Bronchus fibroblast of lung (primary cell): ENCODE measurements at places on chromosomes 7 and 10. TPM values are rescaled to one million over a fixed set of nuclear protein-coding genes. Genes with fewer than 3 reads are reported as not detected.

The SYT15B gene
- total RNA-seq: under 0.01 and 0.17 TPM in 2 replicates

The GTF2IRD1 gene
- 16.6 and 19.0 TPM in 2 replicates for total RNA-seq

The ALOX5 gene
- not detected in 2 replicates for total RNA-seq

The STEAP4 gene
- under 0.01 and 0.17 TPM in 2 replicates for total RNA-seq

The OGDH gene
- total RNA-seq: 99.9 and 105 TPM in 2 replicates

The AMPH gene
- 1.9 and 2.9 TPM in 2 replicates for total RNA-seq

The STEAP1B gene
- total RNA-seq: 23.0 and 24.7 TPM in 2 replicates

The OR9A2 gene
- not detected in 2 replicates for total RNA-seq

The C10orf143 gene
- 1.0 and 1.7 TPM in 2 replicates for total RNA-seq

The GHRHR gene
- total RNA-seq: not detected in 2 replicates

The FAM25C gene
- total RNA-seq: not detected in 2 replicates

The VENTX gene
- not detected in 2 replicates for total RNA-seq

The C1GALT1 gene
- total RNA-seq: 26.3 and 28.7 TPM in 2 replicates

The EXOC4 gene
- 29.6 TPM in 2 replicates for total RNA-seq

The SLC13A1 gene
- total RNA-seq: not detected in 2 replicates

The TAS2R5 gene
- total RNA-seq: not detected in 2 replicates

The MRLN gene
- not detected in 2 replicates for total RNA-seq

The ADCY1 gene
- total RNA-seq: 0.15 and 0.17 TPM in 2 replicates

The ZNF248 gene
- total RNA-seq: 2.7 and 3.0 TPM in 2 replicates

The RPEL1 gene
- under 0.01 TPM in 1 of 2 replicates, not detected in the other for total RNA-seq

The LRRC61 gene
- total RNA-seq: 6.7 and 6.8 TPM in 2 replicates

The CRYGN gene
- not detected in 2 replicates for total RNA-seq

The AKR1C8 gene
- total RNA-seq: not detected in 2 replicates

The NPC1L1 gene
- total RNA-seq: not detected in 2 replicates

The KEL gene
- total RNA-seq: under 0.01 TPM in 1 of 2 replicates, not detected in the other

The COL13A1 gene
- total RNA-seq: 17.4 and 24.4 TPM in 2 replicates

The FAM237B gene
- not detected in 2 replicates for total RNA-seq

The OR2A42 gene
- not detected in 2 replicates for total RNA-seq

The OR2A7 gene
- 0.15 and 0.84 TPM in 2 replicates for total RNA-seq

The MSS51 gene
- 0.15 and 0.50 TPM in 2 replicates for total RNA-seq

The HEPACAM2 gene
- not detected in 2 replicates for total RNA-seq

The ZNF735 gene
- not detected in 2 replicates for total RNA-seq

The SFXN3 gene
- total RNA-seq: 31.1 and 38.2 TPM in 2 replicates

The HTRA1 gene
- 57.0 and 62.6 TPM in 2 replicates for total RNA-seq

The TMEM229A gene
- total RNA-seq: under 0.01 TPM in 1 of 2 replicates, not detected in the other

The CALHM1 gene
- total RNA-seq: not detected in 2 replicates

The CFAP58 gene
- 0.15 and 0.17 TPM in 2 replicates for total RNA-seq

The PFKFB3 gene
- total RNA-seq: 7.4 and 10.9 TPM in 2 replicates

The RBM20 gene
- under 0.01 TPM in 2 replicates for total RNA-seq

The RET gene
- total RNA-seq: 0.17 and 0.30 TPM in 2 replicates

The GPRIN2 gene
- not detected in 2 replicates for total RNA-seq
